ENCODE measurements at places on chromosomes 4 and X.
A peak's percentile ranks its signal among the peaks of the same experiment; 100 is the strongest.

- DNase-seq: no peak
These were observed 666.9 kb upstream of the INTU start for GRCh38 chr4:126965877-126966276.

- DNase-seq: no peak
These were observed 26.2 kb upstream of the RHOH start for GRCh38 chr4:40170588-40170987.

- peak; percentile 52 for DNase-seq
These were observed 10.2 kb downstream of the HNRNPH2 start for GRCh38 chrX:101417981-101418841.

GRCh38 chr4:13530823-13531624 lies 13.3 kb downstream of the NKX3-2 start:
- DNase-seq: no peak

- no peak for DNase-seq
These were observed 332.4 kb upstream of the MAGEB18 start for GRCh38 chrX:25805744-25806143.

DNA sequence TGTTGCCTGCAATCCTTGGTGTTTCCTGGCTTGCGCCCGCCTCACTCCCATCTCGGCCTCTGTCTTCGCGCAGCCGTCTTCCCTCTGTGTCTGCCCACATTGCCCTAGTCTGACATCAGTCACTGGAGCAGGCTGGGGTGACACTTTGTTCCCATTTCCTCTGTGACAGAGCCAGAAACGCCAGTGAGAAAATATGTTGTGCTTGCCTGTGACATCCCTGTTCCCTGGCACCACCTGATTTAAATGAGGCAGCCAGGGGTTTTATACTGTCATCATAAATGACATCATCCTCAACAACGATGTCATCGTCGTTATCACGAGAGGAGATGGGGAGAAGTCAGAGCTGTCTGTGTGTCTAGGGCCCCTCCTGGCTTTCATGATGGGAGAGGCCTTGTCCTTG lies 29.1 kb downstream of the ZNF185 start:
- no peak for DNase-seq
